ENCODE measurements at places on chromosomes 4 and X. TPM values are rescaled to one million over a fixed set of nuclear protein-coding genes. Genes with fewer than 3 reads are reported as not detected.

- DNase-seq: no peak
- no peak within 1 kb of the TSS for H3K4me3 ChIP-seq
- H3K27ac ChIP-seq: no peak within 1 kb of the TSS
- H3K27me3 ChIP-seq: peaks cover 7% of the 10 kb centered on the region
Measured at GRCh38 chr4:86848732-86849619, at the start of gene SLC10A6. Gene SLC10A6, minus strand, starts transcription at chr4:86849384. Its CDS starts 269 bp downstream, at chr4:86849115.

DNA sequence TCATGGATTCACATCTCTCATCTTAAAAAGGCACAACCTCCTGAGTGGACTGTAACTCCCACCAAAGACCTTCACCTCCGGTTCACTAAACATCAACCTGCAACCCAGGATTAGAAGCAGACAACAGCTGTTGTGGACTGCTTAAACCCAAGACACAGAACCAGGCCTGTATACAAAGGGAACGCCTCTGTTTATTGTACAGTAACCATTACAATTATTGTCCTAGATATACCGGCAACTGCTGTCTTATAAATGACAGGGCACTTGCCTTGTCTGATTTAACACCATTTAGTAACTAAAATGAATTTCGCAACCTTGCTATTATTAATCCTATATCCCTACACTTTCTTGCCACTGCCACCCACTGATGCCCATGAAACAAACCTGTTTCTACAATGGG, 22.8 kb upstream of the CSTF2 start:
- no peak overlapping the region for H3K27ac ChIP-seq
- H3K27me3 ChIP-seq: no peaks in the 10 kb centered on the region
- H3K36me3 ChIP-seq: no peaks in the 10 kb centered on the region
- no peak for DNase-seq

Gene SRPK3
- not detected for total RNA-seq

Gene SPANXA2
- not detected for total RNA-seq

Gene YY2
- 1.0 TPM for total RNA-seq

Gene SOD3
- total RNA-seq: not detected

Gene KDR
- total RNA-seq: not detected

GRCh38 chr4:16077786-16078185, 6.0 kb downstream of the PROM1 start:
- no peaks in the 10 kb centered on the region for H3K36me3 ChIP-seq
- no peak overlapping the region for H3K27ac ChIP-seq
